T-helper 1 cell treated with Interleukin-12 subunit alpha and Interleukin-12 subunit beta and Interleukin-4 antibody, amounts not matched to agents 30 ng/mL and 1 ng/mL, for 36 hours (primary cell): ENCODE measurements at places on chromosomes 3 and 15. TPM values are rescaled to one million over a fixed set of nuclear protein-coding genes. Genes with fewer than 3 reads are reported as not detected.

The ANKRD34C gene
- total RNA-seq, result not detected in 2 replicates

The LRRC15 gene
- not detected in 2 replicates for total RNA-seq

The ZNF662 gene
- 0.39 and 0.54 TPM in 2 replicates for total RNA-seq

The RHCG gene
- total RNA-seq, result not detected in 2 replicates

The MCCC1 gene
- 23.4 and 24.8 TPM in 2 replicates for total RNA-seq

The EAF1 gene
- 30.0 and 31.6 TPM in 2 replicates for total RNA-seq

The C3orf80 gene
- total RNA-seq, result 0.17 TPM in 1 of 2 replicates, not detected in the other

The ADAMTS9 gene
- total RNA-seq, result not detected in 2 replicates

The IGSF10 gene
- total RNA-seq, result not detected in 2 replicates

The U2SURP gene
- total RNA-seq, result 136 and 139 TPM in 2 replicates

The TMC3 gene
- not detected in 2 replicates for total RNA-seq

The FETUB gene
- not detected in 2 replicates for total RNA-seq

The SERPINI2 gene
- not detected in 2 replicates for total RNA-seq

The CCRL2 gene
- total RNA-seq, result 6.0 and 6.8 TPM in 2 replicates

The ITIH1 gene
- not detected in 2 replicates for total RNA-seq

The VPS8 gene
- total RNA-seq, result 82.6 and 87.1 TPM in 2 replicates

The RPL15 gene
- 1,391 and 1,401 TPM in 2 replicates for total RNA-seq

The HCLS1 gene
- 383 and 397 TPM in 2 replicates for total RNA-seq

The ILDR1 gene
- 0.27 and 0.37 TPM in 2 replicates for total RNA-seq

The C2CD4A gene
- not detected in 2 replicates for total RNA-seq

The CCDC39 gene
- total RNA-seq, result not detected in 2 replicates

The GRAMD1C gene
- total RNA-seq, result 0.51 and 0.59 TPM in 2 replicates

The GABRR3 gene
- total RNA-seq, result not detected in 2 replicates

The MESP1 gene
- 0.85 and 1.3 TPM in 2 replicates for total RNA-seq

The ACAA1 gene
- total RNA-seq, result 78.4 and 85.8 TPM in 2 replicates

The ZNF620 gene
- total RNA-seq, result 6.4 and 6.6 TPM in 2 replicates

The GOLGA8T gene
- 0.20 TPM in 1 of 2 replicates, not detected in the other for total RNA-seq

The SLC12A8 gene
- 0.15 and 1.0 TPM in 2 replicates for total RNA-seq
